ENCODE measurements at places on chromosomes 12 and 14.

- no peak for DNase-seq
Observed at GRCh38 chr14:36784541-36784940, 122.9 kb downstream of the PAX9 start.

- no peak for DNase-seq
Observed at GRCh38 chr12:62211510-62211909, 48.7 kb upstream of the USP15 start.

DNA sequence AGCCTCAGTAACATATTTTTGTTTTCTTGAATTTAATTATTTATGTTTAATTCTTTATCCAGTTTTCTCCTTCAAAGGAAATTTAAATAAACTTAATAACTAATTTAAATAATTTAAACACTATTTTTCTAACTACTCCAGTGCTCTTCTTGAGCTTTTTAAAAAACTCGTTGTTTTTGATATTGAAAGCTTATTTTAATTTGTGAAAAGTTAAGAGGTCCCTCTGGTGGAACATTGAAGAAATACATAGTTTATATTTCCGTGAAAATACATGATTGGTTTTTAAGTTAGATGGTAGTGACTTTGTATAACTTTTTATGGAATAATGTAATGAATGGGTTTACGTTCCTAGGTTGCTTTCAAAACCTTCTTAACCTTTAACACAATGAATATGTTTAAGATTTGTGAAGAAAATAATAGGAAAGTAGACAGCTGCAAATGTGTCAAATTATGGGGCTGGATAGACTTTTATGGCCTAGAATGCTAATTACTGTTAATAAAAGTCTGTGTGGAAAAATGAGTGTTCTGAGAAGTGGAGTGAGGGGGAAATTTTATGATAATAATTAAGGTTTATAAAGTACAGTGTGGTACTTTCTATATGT lies 45.9 kb upstream of the MSRB3 start:
- DNase-seq: peak; percentile 5

DNA sequence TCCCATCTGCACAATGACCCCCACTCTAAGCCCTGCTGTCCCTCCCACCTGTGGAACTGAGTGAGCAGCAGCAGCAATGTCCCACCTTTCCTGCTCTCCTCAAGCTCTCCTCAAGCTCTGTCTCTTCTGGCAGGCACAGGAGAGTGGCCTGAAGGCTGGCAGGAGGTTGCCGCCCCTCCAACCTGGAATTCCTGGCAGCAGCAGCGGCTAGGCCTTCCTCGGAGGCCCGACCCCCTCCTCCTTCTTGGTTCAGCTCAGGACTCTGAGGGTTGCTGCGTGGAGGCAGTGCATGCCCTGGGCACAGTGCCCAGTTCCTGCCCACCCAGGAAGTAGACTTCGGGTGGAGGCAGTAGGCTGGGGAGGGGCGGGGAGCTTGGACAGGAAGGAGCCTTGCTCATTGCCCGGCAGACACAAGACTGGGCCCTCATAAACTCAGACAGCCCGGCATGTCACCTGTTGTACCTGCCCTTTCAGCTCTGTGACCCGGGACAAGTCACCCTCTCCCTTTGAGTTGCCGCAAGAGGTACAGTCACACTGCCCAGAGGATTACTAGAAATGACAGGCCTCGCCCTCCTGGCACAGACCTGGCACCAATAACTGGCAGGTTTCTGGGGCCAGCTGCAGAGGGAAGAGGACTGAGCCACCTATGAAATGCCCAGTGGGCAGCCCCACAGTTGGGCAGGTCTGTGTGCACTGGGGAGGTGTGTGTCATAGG lies 2.1 kb upstream of the SERPINA1 start:
- no peak for DNase-seq

GRCh38 chr14:90508536-90509254 lies 111.9 kb downstream of the CALM1 start:
- DNase-seq: no peak

DNA sequence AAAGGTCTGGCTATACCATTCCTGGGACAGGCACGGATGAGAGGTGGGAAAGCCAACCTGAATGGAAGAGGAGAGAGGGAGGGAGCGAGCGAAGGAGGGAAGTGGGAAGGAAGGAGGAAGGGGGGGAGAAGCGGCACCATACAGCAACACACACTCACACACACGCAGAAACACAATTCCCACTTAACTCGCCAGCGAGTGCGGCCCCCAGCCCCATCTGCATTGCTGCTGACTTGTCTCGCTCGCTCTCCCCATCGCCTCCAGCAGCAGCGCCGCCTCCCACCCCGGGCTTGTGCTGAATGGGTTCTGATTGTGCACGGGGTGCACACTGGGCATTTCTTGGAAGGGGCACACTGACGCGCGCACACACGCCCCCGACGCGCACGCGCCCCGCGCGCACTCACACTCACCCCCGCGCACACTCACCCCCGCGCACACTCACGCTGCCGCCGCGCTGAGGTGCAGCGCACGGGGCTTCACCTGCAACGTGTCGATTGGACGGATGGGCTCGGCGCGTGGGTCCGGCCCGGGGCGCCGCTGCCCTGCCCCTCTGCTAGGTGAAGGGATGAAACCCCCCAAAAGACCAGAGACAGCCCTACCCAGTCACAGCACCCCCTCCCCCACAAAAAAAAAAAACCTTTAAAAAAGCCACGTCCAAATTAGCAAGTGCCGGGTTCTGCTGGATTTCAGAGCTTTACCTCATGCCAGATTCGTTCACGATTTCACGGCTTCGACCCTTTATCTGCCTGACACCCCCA lies 685 bp downstream of the GRIN2B start:
- no peak for DNase-seq

GRCh38 chr14:76763096-76764041 lies 2.1 kb downstream of the VASH1 start:
- DNase-seq: peak; percentile 77

- DNase-seq: no peak
Observed at GRCh38 chr12:13084898-13085640, 18.4 kb downstream of the GSG1 start.

DNA sequence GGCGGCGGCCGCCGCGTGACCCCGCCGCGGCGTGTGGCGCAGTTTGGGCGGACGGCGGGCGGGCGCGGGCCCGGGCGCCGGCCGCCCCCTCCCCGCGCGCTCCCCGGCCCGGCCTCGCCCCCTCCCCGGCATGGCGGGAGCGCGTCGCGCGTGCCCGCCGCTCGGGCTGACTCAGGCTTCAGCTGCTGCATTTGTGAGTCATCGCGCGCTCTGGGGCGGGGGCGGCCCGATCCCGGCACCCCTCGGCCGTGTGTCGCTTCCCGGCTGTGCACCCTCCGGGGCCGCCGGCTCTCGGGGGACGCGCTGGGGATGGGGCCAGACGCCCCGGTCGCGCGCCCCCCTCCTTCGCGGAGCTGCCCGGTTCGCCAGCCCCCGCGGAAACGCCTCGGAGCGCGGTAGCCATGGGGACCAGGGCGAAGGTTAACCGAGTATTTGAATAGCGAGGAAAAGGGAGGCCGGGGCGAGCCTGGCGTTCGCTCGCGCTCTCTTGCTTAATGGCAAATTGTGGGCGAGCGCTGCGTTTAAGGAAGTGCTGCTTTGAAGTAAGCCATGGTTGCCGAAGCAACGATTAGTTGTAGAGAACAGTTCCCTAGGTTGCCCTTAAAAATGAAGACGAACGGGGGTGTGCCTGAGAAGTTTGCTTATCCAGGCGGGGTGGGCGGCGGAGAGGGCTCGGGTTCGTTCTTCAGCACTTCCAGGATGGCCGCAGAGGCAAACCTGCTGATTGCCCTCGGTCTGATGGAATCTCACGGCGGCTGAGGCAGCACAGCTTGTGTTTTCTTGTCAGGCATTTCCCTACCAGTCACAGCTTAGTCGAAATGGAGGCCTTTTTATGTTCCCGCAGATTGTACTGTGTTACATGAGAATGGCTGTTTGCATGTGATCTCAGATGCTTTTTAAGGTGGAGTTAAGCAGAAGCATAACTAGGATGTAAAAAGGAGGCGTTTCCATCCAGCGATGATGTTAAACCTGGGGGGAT lies 896 bp downstream of the EIF5 start:
- no peak for DNase-seq

DNA sequence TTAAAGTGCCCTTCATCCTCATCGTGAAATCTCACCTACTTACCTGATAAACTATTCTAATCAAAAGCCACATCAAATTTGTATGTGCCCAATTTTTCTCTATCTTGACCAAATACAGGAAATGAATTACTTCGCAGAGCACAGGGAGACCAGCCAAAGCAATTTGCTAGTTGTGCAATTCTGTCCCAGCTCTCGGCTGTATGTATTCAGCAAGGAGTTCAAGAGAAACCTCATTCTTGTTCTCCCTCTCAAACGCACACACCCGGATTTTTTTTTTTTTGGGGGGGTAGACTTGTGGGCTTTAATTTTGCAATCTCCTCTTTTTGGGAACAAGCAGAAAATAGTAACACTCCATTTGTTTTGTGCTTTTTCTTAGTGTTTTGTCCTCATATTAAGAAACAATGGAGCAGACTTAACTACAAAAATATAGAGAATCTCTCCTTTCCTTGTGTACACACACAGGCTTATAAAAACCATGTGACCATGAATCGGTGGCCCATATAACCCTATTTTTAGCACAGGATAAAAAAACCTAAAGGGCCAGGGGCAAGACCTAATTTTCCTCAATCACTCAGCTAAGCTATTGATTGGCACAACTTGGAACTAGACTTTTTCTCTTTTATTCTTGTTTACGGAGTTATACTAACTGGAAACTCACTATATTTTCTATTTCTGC lies 64.2 kb downstream of the MBIP start:
- DNase-seq: no peak

Measured in NCI-H1694 treated with DMSO at 0.1 percent for 48 hours (cell line).